ENCODE measurements at places on chromosomes 3 and 15.

- no peak for DNase-seq
These were observed 69.1 kb downstream of the GREM1 start for GRCh38 chr15:32786906-32787305.

DNA sequence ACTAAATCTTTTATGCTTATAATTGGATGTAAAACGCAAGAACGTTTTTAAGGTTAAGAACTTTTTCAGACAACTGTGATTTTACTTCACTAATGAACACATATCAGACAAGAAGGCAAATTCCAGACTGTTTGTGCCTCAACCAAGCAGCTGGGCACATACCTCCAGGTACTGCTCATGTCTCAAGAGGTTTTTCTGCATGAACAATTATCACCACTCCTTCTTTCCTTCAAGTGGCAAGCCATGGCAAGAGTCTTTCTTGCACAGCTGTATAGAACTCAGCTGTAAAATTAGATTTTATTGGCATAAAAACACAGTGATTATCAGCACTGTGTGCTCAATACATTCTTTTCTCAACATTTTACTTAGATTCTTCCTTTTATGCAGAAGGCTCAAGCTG is 64.3 kb downstream of the FNDC3B start:
- DNase-seq = no peak

DNA sequence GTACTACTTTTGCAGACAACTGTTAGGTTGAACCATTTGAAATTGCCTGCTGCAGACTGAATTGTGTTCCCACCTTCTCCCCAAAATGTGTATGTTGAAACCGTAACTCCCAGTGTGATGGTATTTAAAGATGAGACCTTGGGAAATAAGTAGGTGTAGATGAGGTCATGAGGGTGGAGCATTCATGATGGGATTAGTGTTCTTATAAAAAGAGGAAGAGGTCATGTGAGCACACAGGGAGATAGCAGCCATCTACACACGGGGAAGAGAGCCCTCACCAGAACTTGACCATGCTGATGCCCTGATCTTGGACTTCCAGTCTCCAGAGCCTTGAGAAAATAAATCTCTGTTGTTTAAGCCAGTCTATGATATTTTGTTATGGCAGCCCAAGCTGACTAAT is 17.4 kb upstream of the FHIT start:
- no peak for DNase-seq

- no peak for DNase-seq
These were observed 17.4 kb downstream of the SLC35A5 start for GRCh38 chr3:112579232-112579631.

- no peak for DNase-seq
These were observed 55.5 kb downstream of the NSUN3 start for GRCh38 chr3:94118390-94118789.

- DNase-seq = no peak
These were observed 89.4 kb upstream of the ICE2 start for GRCh38 chr15:60568301-60568742.

DNA sequence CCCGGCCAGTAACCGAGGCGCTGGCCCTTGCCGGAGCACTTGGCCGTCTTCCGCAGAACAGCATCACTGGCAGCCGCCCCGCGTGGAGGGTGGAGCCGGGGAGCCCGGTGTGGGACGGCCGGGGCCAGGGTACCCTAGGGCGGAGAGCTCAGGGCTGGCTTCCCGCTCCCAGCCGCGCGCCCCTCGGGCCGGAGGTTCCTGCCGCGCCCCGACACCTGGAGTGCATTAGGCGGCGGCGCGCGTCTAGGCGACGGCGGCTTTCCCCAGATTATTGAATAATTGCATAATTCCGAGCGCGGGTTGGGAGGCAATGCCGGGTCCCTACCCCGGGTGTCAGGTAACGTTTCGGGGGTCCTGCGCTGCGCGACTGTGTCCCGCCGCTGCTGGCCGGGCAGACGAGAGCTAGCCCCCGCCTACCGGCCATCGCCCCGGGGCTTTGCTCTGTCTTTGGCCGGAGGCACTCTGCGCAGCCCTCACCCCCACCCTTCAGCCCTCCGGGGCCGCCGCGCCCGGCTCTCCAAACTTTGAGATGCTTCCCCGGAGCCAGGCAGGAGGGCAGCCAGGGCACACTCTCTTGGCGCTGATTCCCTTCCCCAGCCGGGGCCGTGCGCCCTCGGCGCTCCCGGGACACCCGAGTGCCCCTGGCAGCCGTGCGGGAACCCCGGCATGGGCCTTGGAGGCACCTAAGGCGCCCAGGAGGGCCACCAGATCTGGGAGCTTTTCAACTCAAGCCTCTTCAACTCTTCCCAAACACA is 749 bp downstream of the ITGA11 start:
- no peak for DNase-seq

DNA sequence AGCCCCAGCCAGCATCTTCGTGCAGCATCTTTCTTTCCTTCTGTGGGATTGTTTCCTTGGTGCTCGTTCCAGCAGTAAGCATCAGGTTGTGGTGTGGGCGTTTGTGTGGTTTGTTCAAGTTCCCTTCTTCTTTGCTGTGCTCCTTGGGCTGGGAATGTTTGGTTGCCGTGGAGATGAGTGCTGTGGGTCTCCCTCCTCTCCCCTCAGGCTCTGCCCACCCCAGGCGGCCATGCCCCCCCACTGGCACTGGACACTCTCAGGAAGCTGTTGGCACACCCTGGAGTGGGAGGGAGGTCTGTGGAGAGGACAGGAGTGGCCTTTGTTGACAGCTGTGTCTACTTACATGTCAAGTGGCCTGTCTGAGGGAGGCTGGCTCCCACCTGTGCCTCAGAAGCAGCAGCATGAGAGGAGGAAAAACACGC is 46.5 kb upstream of the SACM1L start:
- peak; percentile 32 for DNase-seq

DNA sequence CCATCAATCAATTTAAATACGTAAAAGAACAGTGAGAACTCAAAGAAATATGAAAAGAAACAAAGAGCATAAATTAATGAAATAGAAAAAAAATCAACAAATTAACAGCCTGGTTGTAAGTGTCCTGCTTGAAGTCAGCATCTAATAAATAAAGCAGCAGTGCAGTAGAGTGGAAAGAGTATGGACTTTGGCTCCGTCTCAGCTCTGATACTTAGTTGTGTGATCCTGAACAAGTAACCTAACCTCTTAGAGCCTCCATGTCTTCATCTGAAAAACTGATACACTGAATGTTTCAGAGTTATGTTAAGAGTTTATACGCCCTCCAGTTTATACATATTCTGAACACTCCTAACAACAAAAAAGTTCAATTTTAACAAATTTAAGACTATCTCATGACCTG is 44.6 kb downstream of the TFDP2 start:
- DNase-seq = no peak

DNA sequence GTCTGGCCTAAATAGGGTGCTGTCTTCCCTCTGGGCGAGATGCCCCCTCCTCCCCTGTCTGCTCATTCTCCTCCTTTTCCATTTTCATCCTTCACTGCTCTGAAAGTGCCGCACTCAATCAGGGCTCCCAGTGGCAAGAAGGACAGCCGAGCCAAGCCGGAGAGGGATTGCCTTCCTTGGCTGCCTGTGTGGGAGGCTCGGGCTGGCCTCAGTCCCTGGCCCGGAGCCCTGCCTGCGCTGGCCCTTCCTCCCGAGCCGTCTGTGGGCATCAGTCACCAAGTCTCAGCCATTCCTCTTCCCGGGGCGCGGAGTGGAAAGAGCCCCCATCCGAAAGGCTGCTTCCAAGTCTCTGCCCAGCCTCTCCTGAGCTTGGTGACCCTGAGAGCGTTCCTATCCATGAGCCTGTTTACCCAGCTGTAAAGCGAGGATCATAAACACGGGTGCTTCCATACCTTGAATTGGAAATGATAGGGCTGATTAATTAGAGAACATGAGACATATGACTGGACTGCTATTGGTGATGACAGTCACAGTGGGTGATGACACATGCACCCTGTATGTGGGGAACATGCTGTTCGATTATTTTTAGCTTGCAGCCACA is 59.1 kb upstream of the TLE3 start:
- DNase-seq = peak; percentile 36

DNA sequence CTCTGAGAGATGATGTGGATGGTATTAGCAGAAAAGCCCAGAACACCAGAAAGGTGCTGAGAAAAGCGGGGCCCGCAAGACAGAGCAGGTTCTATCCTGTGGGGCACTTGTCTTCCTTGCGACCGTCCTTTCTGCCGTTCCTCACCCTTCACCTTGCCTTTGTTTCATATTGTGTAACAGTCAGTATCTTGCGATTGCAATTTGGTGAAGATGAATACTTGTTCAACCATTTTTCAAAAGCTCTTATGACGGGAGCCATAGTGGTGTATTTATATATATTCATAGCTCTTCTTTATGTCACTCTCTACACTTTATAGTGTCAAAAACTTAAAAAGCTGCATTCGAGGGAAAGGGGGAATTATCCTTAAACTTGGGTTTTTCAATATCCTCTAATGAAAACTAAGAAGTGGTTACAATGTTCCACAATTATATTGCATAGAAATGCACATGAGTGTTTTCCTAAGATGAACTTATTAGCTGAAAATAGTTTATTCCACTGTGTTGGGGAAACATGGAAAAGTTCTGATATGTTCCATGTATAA is 797 bp downstream of the MAP3K13 start:
- DNase-seq = no peak

GRCh38 chr3:32281570-32282106 is 43.2 kb downstream of the CMTM8 start:
- no peak for DNase-seq

- no peak for DNase-seq
These were observed 294.0 kb downstream of the DIPK2A start for GRCh38 chr3:144265542-144266100.

DNA sequence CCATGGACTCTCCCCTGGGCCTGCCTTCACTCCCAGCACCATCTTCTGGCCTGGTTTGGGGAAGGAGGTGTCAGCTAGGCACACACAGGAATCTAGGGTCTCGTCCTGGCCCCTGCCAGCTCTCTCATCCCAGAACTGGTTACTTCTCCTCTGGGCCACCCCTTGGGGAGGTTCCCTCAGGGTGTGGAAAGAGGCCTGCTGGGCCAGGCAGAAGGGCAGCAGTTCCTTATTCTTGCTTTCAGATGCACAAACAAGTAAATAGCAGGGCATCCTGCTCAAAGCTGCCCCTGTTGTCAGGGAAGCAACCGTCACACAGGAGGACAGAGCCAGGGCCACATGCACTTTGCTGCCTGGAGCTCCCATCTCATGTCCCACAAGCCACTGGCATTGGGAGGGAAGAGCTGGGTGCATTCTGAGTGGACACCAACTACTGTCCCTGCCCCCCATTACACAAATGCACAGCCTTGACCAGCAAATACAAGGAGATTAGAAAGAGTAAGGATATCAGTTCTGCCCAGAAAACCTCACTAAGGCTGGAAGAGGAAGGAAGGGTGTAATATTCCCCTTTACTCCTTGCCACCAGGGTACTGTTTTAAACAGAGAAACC is 108.8 kb upstream of the HACD2 start:
- DNase-seq = no peak

DNA sequence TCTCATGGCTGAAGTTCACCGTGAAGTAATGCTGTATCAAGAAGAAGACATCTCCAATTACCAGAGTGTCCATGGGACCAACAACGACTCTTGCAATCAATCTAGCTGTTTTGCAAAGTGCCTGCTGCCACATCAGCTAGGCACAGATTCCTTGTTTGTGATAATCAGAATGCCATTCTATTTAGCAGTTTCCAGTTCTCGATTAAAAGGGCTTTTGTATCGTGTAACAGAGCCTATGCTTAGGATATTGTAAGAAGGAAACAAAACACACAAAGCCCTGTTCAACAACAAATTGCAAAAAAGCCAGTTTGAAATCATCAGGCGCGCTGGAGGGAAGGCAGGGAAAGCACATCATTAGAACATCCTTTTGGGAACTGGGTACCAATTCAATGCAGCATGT is 26.1 kb downstream of the RASGRF1 start:
- DNase-seq = no peak

DNA sequence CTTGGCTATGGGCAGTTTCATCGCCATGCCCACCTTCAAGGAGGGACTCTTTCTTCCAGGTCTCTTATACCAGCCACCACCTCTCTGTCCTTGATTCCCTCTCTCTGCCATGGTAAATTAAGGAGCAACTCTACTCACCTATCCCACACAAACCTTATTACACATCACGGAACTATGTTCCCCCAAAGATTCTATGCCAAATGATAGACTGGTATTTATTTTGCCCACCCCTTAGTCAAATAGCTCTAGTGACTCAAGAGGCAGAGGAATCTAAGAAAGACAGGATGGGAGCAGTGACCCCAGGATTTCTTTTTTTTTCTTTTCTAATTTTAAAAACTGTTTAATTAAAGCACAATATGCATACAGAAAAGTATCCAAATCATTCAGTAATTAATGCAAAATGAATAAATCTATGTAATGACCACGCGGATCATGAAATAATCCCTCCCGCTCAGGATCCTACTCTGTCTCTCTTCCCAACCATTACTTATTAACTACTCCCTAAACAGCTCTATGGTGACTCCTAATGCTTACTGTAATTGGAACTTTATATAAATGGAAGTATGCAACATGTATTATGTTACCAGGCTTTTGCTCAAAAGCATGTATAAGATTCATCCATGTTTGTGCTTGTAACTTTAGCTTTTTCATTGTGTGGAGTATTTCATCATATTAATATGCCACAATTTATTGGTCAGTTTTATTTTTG is 410.8 kb upstream of the RASGRP1 start:
- no peak for DNase-seq

- DNase-seq = no peak
These were observed 42.4 kb upstream of the STRIT1 start for GRCh38 chr3:155335724-155336354.

DNA sequence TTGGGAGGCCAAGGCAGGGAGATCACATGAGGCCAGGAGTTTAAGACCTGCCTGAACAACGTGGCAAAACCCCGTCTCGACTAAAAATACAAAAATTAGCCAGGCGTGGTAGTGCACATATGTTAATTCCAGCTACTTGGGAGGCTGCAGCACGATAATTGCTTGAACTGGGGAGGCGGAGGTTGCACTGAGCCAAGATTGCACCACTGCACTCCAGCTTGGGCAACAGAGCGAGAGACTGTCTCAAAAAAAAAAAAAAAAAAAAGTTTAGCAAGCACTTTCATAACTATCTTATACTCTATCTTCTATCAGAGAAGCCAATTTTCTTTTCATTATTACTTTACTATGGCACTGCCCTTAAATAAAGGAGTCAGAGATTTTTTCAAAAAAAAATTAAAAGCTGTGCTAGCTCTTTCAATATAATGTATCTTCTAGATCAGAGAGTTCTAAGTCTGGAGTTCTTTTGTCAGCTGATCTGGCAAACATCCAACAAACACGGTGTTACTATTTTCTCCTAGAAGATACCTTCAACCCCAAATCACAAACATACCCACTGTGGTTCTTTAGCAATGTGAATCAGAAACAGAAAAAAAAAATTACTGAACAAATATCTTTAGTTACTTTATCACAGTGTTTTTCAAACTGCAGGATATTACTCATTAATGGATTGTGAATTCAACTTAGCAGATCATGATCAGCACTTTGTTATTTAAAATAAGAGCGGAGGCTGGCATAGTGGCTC is 3.0 kb downstream of the ZNF770 start:
- no peak for DNase-seq
